ENCODE measurements at places on chromosomes 5 and 9.

GRCh38 chr5:157961896-157962590 is 103.1 kb upstream of the CLINT1 start:
- no peak for DNase-seq

- DNase-seq, result no peak
Measured at GRCh38 chr5:24904981-24905517, 260.3 kb upstream of the CDH10 start.

DNA sequence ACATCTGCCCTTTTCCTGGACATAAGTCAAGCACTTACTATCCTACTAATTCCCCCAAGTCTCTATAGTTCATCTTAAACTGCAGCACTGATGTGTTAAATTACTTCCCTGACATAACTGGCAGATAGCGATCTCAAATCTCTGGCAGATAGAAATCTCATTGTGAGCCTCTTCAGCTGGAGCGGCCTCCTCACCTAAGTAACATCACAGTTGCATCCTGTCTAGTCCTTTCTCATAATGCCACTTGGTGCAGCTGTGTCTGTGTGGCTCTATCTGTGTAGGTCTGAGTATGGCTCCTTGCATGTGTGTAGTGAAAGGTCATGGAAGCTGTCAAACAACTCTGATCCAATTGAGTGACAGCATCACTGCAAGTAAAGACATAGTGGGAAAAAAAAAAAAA is 53.6 kb upstream of the FST start:
- no peak for DNase-seq

GRCh38 chr5:41093803-41094202 is 22.7 kb upstream of the MROH2B start:
- DNase-seq, result no peak

GRCh38 chr5:44486591-44486990 is 97.4 kb upstream of the FGF10 start:
- no peak for DNase-seq

- no peak for DNase-seq
Measured at GRCh38 chr5:154516475-154516874, 38.4 kb upstream of the HAND1 start.

DNA sequence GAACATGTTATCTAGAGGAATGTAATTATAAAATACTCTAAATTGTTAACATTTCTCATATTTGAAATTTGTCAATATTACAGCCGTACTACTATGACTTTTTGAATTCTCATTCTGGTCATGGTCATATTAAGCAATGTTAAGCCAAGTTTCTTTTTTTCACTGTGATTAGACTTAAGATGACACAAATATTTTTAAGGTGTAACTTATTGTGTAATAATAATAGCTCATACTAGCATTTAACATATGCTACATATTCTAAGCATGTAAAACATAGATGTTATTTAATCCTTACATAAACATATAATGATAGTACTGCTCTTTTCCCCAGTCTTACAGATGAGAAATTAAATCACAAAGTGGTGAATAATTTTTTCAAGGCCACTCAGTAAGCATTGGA is 35.9 kb upstream of the LRRC70 start:
- no peak for DNase-seq

- DNase-seq, result no peak
Measured at GRCh38 chr9:13478160-13478559, 198.7 kb upstream of the MPDZ start.

DNA sequence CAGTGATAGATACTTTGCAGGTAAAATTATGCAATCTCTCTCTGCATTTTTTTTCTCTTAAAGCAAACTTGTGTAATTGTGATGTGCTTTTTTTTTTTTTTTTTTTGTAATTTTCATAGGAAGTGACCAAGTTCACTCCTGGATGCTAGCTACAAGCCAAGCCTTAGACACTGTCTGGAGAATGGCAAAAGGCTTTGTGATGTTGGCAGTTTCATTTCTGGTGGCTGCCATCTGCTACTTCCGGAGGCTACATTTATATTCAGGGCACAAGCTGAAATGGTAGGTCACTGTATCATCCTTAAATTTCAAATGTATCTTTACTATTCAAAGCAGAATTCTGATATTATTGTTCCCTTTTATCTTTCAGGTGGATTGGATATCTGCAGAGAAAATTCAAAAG is 19.3 kb downstream of the OTULINL start:
- DNase-seq, result no peak

- DNase-seq, result no peak
Measured at GRCh38 chr9:18979367-18979766, 53.6 kb downstream of the SAXO1 start.

DNA sequence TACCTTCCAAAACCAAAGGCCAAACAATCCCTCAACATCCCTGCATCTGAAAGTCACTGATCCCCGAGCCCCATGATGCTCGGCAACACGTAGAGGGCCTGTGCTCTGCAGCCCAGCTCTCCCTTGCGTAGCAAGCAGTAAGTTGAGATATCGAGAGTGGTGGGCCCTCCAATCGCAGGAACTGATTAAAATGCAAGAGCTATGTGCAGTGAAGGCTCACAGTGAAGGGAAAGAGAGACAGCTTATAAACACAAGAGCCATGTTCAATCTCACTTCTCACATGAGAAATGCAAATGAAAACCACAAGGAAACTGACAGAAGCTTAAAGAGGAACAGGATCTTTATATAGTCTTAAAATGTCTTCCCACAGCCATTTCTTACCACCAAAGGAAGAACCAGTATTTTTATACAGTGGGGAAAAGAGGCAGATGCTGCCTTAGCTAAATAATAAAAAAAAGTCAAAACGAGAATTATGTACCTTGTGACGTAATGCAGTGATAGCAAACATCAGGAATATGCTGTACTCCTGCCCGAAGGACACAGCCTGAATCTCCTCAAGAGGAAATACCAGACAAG is 24.6 kb downstream of the TTF1 start:
- DNase-seq, result no peak

- DNase-seq, result no peak
Measured at GRCh38 chr5:72555871-72556270, 48.7 kb upstream of the ZNF366 start.

DNA sequence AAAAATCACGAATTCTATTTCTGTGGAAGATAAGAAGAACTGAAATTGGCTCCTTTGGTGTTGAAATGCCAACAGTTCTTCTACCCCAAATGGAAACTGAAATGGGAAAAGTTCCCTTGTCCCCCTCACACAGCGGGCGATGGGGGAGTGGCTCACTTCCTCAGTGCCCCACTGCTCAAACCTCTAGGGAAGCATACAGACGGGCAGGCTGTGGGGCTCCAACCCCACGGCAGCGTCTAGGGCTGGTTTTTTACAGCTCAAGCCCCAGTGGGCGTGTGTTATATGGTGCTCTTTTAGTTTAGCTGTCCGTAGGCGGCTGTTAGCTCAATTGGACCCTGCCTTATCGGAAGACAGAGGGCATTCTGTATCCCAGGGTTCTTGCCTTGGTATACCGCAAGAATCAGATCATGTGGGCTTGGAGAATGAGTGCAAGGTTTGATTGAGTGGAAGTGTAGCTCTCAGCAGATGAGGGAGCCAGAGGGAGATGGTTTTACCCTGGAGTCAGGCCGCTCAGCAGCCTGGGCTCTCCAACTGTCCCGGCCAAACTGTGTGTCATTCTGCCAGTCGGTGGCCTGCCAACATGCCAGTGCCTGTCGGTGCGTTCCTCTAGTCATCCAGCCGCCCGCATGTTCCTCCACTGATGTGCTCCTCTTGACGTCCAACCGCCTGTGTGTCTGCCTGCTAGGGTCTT is 166.3 kb upstream of the ZNF608 start:
- no peak for DNase-seq

DNA sequence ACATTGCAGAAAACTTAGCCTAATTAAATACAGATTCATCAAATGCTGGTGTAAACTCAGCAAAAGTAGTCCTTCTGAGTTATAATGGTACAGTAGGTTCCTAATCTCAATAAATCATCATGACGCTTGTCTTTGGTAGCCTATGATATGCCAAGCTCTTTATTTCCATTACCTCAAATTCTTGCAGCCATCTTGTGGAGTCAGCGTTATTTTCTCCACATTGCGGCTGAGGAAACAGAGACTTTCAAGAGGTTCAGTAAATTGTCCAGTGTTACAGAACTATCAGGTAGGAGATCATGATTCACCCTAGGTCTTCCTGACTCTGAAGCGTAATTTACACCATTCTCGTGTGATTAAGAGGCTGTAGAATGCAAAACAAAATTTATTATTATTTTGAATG is 237.2 kb downstream of the PCSK5 start:
- DNase-seq, result no peak

DNA sequence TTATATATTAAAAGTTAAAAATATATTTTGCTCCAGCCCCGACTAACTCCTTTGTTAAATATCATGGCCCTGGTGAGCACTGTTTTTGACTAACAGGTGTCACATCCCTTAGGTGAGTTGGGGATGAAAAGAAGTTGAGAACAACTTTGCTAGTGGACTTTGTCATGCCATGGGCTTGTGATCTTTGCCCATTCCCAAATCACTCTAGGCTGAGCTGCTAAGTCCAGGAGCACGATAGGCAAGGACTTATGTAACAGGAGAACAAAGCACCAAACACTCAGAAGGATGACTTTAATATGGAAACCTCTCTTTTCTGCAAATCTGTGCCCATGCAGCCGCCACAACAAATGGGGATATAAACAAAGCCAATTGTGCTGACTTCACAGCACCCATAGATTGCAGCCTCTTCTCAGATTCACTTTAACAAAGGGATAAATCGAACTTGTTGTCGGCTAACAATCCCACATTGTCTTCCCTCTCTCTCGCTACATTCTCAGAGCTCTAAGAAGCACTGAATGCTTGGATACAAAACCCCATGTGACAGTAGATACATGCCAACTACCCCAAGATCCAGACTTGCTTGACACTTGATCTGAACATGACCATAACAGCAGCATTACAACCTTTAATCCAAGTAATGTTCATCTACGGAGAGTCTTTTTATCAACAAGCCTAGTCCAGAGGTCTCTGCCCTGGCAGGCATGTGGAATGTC is 86.8 kb upstream of the CD180 start:
- no peak for DNase-seq

DNA sequence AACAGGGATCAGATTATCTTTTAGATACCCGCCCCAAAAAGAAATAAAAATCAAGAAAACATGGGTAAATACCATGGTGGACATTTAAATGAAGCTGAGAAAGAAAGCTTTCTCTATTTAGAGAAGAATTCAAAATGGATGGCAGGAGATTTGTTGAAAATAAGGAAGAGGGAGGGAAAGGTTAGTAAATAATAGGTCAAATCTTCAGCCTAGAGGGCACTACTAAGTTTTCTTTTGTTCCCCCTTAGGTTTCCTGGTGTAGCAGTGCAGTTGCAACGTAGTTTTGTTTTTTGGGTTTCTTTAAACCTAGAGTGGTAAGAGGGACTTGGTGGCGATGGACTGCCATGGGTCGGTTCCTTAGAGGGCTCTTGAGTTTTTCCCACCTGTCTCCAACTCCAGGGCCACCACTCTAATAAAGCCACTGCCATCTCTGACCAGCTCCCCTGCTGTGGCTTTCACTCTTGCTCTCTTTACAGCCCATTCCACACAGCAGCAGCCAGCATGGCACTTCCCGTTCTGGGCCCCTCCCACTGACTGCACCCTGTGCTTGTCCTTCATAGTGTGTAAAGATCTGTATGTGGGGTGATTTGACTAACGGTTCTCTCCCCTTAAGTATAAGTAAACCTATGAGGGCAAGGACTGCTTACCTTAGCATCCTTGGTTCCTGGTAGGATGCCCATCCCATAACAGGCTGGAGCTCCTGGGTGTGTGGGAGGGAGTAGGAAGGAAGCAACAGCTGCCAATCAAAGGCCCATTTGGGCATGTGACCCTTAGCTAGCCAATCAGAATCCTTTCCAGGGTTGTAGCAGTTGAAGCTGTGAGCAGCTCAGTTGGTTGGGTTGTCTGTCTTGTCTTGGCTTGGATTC is 118.3 kb downstream of the SLC1A3 start:
- DNase-seq, result no peak

Data from BJ (cell line).